ENCODE measurements at places on chromosomes 3 and 15.

DNA sequence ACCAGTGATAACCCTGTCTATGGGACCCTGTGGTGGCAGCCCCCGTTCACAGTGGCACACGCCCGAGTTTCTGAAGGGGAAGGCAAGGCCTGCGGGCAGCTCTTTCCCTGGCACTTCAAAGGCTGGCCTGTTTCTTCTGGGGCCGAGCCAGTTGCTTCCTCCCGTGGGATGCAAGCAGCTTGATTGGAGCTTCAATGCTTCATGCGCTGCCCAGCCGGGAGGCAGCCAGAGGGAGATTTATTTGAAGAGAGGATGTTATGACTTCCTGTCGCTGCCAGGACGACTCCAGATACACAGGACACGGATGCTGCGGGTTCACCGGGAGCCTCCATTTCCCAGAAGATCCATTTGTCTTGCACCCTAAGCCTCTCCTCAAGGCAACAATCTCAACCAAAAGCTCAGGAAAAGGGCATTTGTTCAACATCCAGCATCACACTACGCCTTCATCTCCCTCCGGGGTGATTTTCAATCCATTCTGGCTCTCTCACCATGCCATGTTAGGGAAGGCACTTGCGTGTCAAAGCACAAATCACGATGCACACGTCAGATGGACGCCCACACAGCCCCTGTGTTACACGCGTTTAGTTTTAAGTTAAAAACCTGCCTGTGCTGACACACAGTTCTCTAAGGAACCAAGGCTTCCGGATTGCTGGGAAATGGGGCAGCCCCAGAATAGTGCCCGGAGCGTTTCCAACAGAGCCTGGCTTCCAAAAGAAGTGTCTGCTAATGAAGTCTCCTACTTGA is 330.2 kb downstream of the OCA2 start:
- no peak for DNase-seq

DNA sequence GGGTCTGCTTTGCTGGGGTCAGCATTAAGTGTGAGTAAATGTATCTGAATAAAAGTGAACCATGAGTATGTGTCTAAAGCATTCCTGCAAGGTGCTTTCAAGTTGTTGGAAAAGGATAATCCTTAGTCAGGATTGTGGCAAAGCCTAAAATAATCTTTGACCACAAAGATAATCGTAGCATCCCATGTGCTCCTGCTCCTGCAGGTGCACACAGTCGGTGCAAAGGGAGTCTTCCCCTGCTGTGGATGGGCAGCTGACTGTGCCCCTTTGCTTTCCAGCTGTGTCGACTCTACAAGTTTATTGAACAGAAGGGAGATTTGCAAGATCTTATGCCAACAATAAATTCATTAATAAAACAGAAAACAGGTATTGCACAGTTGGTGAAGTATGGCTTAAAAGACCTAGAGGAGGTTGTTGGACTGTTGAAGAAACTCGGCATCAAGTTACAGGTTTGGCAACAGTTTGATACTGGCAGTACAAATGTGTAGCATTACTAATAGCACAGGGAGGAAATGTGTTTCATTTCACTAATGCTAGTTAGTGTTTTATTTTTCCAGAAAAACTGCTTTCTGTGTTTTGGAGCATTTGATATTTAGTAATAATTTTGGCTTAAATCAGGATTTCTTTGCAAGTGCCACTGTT is 22.6 kb downstream of the SRP14 start:
- no peak for DNase-seq

DNA sequence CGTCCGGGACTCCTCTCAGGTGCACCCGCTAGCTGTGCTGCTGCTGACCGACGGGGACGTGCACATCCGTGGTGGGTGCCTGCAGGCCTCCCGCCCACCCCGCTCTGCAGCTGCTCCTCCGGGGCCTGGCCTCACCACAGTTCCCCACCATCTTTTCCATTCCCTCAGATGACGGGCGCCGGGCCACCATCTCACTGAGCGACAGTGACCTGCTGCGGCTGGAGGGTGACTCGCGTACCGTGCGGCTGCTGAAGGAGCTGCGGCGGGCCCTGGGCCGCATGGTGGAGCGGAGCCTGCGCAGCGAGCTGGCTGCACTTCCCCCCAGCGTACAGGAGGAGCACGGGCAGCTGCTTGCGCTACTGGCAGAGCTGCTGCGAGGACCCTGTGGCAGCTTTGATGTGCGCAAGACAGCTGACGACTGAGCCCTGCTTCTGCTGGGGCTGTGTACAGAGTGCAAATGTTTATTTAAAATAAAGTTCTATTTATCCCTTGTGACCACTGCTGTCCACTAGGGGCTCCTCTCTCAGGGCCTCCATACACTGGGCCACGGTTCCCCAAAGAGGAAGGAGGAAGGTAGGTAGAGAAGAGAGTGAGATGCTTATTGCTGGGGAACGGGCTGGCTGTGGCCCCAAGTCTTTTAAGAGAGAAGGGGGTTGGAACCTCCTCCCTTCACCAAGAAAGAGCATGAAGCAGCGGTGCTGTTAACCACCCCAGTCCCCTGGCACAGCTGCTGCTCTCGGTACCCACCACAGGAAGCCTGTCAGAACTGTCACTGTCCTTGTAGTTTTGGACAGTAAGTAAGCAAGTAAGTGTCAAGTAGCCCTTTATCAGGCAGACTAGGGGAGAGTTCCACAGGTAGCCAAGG is 47.0 kb downstream of the DHX30 start:
- DNase-seq: no peak

DNA sequence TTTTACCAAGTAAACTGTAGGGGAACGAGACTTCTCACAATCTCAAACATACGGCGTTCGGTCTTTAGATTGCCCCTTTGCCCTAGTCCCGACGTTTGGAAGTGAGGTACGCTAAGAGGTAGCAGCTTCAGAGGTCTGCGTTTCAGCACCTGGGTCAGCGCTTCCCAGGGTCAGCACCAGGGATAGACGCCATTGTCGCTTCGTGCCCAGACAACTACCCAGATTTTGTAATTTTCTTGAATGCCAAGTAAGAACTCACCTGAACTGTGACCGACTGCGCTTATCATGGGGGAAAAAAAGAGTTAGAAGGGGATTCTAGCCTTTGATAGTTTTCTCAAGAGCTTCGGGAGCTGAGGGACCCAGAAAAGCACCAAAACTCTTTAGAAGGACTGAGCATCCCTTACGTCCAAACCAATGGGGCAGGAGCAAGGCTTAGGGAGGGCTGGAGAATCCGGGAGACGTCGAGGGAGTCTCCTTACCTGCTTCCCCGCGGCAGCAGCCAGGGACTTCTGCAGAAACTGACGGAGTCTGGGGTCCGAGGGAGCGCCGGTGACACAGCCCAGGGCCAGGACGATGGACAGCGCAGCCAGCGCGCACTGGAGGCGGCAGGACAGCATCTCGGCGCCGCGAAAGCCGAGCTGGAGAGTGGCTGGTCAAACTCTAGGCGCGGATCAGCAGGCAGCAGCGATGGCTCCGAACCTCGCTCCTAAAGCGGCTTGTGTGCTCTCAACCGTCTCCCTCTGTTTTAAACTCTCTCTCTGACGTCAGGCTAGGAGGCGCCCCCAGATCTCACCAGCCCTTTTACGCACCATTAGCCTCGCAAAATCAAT is at the start of gene SST:
Gene SST, minus strand, starts transcription at position 720 of the 830 bp plus-strand sequence. Its CDS starts 103 bp downstream, at position 617.
- DNase-seq: no peak

DNA sequence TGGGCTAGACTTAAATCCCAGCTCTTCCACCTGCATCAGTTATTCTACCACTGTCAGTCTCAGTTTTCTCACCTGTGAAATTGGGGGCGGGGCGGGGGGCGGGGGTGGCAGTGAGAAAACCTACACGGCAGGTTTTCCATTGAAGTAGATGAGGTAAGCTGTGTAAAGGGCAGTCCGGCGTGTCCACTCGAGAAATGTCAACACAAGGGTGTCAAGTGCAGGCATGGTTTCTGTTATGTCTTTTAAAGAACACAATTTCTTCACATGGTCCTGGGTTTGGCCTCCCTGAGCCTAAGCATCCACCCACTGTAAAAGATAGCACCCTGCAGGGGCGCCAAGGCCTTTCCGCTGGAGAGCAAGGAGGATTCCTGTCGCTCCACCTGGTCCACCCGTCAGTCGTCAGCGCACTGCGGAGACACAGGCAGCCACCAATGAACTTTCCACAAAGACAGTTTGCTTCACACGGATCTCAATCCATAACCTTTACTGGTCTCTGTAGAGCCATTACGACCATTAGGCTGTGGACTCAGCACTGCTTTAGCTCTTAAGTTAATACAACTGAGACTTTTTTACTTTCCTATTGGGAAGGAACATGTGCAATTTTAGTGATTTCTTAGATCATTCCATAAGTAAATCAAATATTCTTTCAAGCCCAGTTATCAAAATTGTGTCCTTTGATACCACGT is 99.5 kb upstream of the FOXB1 start:
- DNase-seq: no peak

DNA sequence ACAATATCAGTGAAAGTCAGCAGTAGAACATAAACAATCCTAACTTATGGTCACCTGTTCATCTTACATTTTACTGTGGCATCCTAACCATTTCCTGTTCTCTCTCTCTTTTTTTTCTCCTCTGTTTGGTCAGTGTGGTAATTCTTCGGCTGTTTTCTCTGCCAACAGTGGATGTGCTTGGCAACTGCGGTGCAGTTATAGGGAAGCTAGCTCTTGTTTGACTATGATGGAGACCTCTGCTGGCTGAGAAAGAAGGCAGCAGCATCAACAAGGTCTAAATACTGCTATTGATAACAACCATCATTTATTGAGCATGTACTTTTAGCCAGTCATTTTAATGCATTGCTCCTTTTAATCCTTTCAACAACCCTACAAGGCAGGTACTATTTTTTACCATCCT is 723 bp upstream of the DRD3 start:
- peak; percentile 0 for DNase-seq

GRCh38 chr3:9170851-9171160 is 78.6 kb downstream of the SRGAP3 start:
- DNase-seq: no peak

DNA sequence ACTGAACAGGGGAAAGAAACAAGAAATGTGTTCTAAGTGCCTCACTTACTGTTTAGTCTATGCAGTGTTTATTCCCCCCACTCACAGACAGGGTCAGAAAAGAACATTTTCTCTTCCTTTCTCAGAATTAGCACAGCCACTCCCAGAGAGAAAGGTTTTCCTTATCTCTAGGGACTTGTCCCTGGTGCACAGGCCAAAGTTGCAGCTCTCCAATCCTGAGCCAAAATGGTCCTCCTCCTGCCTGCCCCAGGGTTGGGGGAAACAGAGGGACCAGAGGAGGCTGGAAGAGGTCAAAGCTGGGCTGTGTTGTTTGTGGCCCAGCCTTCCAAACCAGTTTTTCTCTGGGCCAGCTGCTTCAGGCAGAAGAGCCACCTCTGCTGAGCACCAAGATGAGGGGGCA is 12.0 kb downstream of the RAB6B start:
- no peak for DNase-seq

DNA sequence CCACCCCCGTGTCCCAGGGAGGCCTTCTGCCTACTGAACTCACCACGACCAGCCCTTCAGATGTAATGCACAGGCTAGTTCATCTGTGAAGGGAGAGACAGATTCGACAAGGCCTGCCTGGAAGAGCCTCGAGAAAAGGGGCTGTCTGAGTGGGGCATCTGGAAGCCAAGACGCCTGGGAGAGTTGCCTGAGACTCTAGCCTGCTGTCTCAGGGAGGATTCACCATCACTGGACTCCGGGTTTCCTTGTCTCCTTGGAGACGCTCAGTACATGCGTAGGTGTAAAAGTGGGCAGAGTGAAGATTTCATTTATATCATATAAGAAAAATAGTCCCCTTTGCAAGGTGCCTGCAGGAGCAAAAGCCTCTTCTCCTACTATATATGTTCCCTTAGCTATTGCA is 468.9 kb downstream of the FOXP1 start:
- no peak for DNase-seq

- no peak for DNase-seq
Observed at GRCh38 chr15:39296955-39297354, 283.9 kb upstream of the THBS1 start.

GRCh38 chr3:46269556-46269955 is 27.3 kb downstream of the CCR3 start:
- DNase-seq: no peak

DNA sequence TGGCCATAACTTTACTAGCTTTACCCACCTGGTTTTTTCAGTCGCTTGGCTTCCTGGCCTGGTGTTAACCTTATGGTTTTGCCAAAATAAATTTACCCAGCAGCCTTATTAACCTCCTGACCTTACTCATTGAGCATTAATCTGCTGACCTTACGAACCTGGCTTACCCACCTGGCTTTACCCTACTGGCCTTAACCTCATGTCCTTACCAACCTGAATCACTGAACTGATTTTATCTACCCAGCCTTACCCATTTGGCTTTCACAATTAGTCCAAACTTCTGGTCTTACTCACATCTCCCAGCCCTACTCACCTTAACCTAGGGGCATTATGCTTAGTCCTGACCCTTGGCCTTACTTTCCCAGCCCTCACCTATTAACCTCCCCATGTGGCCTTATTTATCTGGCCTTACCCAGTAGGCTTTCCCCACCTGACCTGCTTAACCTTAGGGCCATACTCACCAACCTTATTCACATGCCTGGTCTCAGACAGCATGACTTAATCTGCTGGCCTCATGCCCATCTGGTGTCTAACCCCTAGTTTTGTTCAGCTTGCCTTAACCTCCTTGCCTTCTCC is 93.4 kb downstream of the IL12A start:
- DNase-seq: no peak

GRCh38 chr3:55349851-55350250 is 137.3 kb downstream of the WNT5A start:
- no peak for DNase-seq

- DNase-seq: no peak
Observed at GRCh38 chr3:126932188-126932931, 50.6 kb upstream of the PLXNA1 start.

DNA sequence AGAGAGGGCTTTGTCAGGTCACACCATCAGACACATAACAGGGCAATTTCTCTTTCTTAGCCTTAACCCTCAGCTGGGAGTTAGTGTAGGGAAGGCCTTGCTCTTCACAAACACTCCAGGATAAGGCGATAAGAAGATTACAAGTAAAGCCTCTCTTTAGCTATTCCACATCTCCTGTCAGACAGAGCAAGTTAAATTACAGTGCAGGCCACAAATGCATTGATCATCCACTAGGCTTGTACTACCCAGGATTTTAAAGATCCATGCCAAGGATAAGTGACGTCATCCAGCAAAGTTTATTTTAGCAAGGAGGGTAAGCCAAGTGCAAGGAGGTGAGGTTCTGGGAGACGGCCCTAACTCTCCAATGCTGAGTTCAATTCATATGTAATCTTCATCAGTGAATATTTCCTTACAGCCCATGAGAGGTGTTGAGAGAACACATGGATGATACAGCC is 890.6 kb upstream of the NR2F2 start:
- no peak for DNase-seq

DNA sequence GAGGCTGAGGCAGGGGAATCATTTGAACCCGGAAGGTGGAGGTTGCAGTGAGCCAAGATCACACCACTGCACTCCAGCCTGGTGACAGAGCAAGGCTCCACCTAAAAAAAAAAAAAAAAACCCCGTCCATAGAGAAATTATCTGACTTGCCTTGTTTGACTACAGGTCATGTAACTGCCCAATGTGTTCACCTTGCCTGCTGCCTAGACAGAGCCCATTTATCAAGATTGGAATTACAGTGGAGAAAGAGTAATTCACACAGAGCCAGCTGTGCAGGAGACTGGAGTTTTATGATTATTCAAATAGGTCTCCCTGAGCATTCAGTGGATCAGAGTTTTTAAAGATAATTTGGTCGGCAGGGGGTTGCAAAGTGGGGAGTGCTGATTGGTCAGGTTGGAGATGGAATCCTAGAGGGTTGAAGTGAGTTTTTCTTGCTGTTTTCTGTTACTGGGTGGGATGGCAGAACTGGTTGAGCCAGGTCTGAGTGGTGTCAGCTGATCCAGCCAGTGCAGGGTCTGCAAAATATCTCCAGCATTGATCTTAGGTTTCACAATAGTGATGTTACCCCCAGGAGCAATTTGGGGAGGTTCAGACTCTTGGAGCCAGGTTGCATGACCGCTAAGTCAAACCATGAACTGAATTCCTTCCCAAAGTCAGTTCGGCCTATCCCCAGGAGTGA is 40.8 kb upstream of the ACP3 start:
- no peak for DNase-seq

All from NCI-H345 (cell line).